Glutamatergic neuron (in vitro differentiated cells): ENCODE measurements at places on chromosomes 2 and 18. TPM values are rescaled to one million over a fixed set of nuclear protein-coding genes. Genes with fewer than 3 reads are reported as not detected.

DNA sequence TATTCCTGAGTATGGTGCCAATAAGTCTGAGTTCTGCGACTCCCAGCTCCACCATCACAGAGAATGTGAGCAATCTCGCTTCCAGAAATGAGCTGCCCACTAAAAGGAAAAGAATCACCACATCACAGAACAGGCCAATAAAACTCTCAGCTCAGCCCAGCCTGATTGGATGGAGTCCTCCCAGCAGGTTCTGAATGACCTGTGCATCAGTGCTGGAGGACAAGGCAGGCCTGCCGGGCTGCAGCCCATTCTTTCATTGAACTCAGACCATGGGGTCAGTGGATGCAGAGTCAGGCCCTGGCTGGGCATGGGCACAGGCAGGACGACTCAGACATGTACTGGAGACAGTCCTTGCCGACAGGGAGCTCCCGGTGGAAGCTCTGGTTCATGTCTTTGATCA is 132.7 kb upstream of the REV1 start:
- DNase-seq: no peak

DNA sequence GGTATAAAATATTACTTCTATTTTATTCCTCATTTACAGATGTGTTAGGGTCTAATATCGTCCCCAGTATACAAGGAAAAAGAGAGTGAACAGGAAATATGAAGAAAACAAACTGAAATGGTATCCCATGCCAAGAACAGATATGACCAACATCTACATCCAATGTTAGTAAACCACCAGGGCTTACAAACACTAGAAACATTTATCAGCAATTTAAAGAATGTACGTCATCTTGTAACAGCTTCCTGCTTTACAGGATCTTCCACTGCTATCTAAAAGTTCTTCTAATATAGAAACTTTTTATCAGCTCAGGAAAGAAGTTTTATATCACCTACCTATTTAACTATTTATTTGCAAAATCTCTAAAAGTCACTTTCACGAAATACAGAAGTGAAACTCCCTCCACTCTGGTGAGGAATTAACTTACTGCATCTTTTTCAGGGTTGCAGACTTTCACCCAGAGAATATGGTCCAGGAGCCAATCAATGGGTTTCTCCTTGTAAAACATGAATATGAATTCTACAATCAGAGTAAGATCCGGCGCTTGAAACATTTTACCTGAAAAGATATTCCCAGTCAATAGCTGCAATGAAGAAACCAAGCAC is 35.2 kb downstream of the UNC50 start:
- no peak for DNase-seq

GRCh38 chr2:67165523-67165990 is 231.6 kb upstream of the ETAA1 start:
- no peak for DNase-seq

- no peak for DNase-seq
Measured at GRCh38 chr2:154961676-154962075, 263.2 kb downstream of the KCNJ3 start.

ZNF521 gene
- 58.7 TPM for total RNA-seq

DNA sequence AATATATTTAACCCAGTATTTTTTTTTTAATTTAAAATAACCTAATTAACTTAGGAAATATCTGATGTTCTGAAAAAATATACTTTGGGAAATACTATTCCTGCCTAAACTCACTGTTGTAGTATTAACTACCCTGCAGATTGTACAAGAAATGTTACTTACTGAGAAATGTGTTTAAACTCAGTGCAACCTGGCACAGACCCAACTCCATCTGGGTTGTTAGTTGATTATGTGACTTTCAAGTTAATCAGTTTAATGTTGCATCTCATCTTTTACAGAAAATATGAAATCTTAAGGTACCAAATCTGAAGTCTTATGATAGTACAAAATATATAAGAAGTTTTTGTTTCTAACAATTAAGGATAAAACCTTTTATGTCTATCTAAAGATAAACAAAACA is 27.3 kb downstream of the VAPA start:
- DNase-seq: no peak

- DNase-seq: peak; percentile 55
Measured at GRCh38 chr2:241035142-241035817, 36.9 kb downstream of the SNED1 start.

DNA sequence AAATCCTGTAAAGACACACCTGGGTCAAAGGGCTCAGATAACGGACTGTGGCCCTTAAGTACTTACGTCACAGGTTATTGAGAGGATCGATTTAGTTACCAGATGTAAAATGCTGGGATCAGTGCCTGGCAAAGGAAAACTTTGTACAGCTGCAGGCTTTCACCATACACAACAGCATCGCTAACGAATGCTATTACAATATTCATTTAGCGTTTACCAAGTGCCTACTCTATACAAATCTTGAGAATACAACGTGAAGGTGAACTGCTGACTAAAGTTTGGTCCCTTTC is 619 bp upstream of the MSH6 start:
- DNase-seq: no peak

DNA sequence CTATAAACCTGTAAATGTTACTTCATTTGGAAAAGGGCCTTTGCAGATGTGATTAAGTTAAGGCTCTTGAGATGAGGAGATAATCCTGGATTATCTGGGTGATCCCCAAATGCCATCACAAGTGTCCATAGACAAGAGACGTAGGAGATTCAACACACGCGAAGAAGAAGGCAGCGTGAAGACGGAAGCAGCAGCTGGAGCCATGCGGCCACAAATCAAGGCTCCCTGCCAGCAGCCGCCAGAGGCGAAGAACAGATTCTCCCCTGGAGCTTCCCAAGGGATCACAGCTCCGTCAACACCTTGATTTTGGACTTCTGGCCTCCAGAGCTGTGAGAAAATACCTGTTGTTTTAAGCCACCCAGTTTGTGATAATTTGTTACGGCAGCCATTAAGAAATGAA is 11.0 kb upstream of the VAPA start:
- no peak for DNase-seq

NOL4 gene
- 8.6 TPM for total RNA-seq

- DNase-seq: no peak
Measured at GRCh38 chr18:74669136-74669798, 71.6 kb downstream of the ZNF407 start.

GRCh38 chr18:11259469-11260150 is 110.2 kb upstream of the PIEZO2 start:
- DNase-seq: no peak

DNA sequence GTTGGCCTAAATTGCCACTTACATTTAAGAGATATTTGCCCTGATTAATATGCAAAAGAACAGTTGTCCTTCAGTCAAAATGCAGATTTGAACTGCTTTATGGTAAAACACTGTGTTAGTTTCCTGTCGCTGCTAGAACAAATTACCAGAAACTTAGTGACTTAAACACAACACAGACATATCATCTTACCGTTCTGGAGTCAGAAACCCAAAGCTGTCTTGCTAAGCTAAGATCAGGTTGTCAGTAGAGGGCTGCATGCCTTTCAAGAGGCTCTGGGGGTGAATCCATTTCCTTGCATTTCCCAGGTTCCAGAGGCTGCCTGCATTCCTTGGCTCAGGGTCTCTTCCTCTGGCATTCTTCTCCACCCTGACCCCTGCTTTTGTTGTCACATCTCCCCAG is 149.5 kb downstream of the FAM161A start:
- DNase-seq: no peak

GRCh38 chr18:48828194-48828545 is 122.6 kb downstream of the SMAD7 start:
- no peak for DNase-seq

- no peak for DNase-seq
Measured at GRCh38 chr2:118705032-118705431, 142.4 kb downstream of the EN1 start.

C2orf81 gene
- total RNA-seq: 3.7 TPM

DNA sequence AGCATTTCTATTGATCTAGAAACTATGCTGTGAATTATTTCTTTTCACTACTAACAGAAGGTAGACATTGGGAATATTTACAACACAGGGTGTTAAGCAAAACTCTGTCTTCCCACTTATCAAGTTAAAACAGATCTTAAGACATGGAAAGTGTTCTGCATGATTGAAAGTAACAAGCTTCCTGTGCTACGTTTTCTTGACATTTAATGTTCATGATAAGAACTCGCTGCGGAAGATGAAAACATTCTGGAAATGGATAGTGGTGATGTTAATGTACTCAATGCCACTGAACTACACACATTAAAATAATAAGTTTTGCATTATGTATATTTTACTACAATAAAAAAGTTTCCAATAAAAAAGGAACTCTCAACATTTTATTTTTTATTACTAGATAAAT is 74.4 kb upstream of the SCN7A start:
- DNase-seq: no peak

TMEM247 gene
- not detected for total RNA-seq

- DNase-seq: no peak
Measured at GRCh38 chr2:108629417-108629816, 89.9 kb upstream of the RANBP2 start.

- DNase-seq: no peak
Measured at GRCh38 chr18:38933910-38934510, 1368.4 kb upstream of the CELF4 start.

SDC1 gene
- total RNA-seq: 0.93 TPM

DNA sequence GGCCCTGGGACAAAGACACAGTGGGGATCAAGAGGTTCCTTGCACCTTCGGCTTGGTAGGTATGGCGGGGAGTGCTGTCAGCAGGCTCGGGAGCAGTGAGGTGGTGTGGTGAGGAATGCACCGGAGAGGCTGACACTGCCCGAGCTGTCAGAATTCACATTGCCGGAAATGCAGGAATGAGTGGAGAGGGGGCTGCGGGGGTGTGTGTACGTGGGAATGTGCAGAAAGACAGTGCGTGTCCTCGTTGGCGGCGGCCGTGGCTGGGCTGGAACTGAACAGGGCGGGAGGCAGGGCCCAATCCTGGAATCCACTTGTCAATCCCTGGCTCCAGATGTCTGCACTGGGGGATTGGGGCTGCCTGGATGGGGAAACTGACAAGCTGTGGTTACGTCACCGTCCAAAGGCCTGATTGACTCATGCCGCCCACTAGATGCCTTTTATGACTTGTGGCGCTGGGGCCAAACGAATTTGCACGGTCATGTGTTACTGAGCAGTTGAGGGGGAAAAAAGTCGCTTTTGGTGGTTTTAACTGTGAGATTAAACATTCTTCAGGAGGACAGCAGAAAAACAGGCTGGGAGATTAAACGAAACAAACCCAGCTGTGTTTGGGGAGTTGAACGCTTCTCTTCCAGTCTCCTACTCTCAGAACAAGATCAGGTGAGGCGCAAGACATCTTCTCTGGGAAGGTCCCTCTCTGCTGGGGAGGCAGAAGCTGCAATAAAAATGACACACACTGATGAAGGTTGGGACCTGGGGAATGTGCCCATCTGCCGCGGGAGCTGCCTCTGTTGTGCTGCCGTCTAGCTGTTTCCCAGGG is 189.4 kb upstream of the GLI2 start:
- DNase-seq: no peak

DNA sequence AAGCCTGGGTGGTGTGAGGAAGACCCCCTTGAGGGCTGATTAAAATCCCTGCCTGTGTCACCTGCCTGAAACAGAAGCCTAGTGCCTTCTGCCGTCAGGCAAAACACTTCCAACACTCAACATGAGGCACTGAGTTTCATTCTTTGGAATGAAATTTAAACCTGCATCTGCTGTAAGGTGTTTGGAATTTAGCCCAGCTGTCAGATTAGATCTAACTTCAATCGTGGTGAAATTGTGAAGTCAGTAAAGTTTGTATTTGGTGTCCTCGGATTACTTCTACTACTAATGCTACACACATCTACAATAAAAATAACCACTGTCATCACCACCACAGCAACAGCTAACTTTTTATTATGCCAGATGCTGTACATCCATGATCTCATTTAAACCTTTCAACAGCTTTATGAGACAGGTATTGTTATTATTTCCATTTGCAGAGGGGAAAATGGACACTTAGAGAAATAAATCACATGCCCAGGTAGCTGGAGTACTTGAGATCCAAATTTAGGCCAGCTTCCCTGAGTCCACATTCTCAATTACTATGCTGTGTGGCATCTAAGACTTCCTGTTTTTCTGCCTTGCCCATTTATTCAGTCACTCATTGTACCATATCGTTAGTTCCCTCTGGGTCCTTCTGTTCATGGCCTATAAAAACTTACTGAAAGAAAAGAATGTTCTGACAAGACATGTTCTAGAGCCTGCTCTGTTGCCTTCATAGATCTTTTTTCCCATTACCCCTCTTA is 98.2 kb upstream of the GCFC2 start:
- no peak for DNase-seq

GRCh38 chr2:15298770-15299169 is 262.4 kb downstream of the NBAS start:
- DNase-seq: no peak

GALNT14 gene
- total RNA-seq: 14.4 TPM

DNA sequence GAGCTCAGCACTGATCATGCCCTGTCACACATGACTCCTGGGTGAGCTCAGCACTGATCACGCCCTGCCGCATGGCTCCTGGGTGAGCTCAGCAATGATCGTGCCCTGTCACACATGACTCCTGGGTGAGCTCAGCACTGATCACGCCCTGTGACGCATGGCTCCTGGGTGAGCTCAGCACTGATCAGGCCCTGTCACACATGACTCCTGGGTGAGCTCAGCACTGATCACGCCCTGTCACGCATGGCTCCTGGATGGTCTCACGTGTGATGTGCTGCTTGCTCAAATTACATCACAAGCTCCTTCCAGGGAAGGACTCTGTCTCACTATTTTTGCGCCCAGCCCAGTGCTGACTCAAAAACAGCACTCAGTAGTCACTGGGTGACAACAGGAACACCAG is 258.0 kb downstream of the HDAC4 start:
- no peak for DNase-seq

DNA sequence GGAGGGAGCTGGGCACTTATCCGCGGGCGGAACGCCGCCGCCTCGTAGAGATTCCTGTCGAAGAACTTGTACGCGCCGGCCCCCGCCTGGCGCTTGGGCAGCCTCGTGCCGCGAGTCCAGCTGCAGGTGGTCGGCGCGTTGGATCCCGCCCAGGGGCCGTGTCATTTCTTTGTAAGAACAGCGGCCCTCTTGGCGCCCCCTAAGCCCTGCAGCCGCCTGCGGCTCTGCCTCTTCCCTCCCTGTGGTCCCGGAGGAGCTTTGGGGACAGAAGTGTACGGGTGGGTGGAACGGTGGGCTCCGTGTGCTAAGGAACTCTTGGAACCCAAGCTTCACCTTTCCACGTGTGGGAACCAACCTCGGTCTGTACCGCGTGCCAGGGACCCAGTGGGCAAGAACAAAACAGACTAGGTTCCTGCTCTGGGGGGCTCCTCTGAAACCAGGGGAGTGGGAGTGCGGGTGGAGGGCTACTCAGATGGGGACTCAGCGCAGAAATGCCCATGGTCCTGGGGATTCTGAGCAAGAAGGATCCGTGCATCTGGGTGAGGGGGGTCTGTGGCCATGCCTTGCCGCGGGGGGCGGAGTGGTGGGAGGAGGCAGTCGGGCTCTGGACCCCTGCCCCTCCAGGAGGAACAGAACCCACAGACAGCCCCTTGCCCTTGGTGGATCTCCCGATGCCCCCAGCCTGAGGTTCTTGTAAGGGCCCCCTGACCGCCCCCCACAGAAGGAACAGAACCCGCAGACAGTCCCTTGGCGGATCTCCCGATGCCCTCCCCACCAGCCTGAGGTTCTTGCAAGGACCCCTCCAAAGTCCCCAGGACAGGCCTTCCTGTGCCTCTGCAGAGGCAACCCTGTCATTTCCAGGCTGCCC is 1.5 kb downstream of the GPC1 start:
- peak; percentile 65 for DNase-seq
